ENCODE measurements at places on chromosomes 1 and 21. TPM values are rescaled to one million over a fixed set of nuclear protein-coding genes. Genes with fewer than 3 reads are reported as not detected.

Gene HMGCS2
- not detected for total RNA-seq

Gene DNALI1
- 4.4 TPM for total RNA-seq

Gene CD1E
- total RNA-seq, result not detected

Gene C21orf58
- total RNA-seq, result 6.2 TPM

Gene FCGR3B
- total RNA-seq, result 0.26 TPM

Gene CFH
- 285 TPM for total RNA-seq

Gene L1TD1
- total RNA-seq, result not detected

Gene AGT
- total RNA-seq, result 1.5 TPM

Gene KIF21B
- total RNA-seq, result 0.12 TPM

Gene PERM1
- 0.06 TPM for total RNA-seq

Data from aortic smooth muscle cell (primary cell).